ENCODE measurements at places on chromosomes 7 and 10. TPM values are rescaled to one million over a fixed set of nuclear protein-coding genes. Genes with fewer than 3 reads are reported as not detected.

ADAM12 gene
- total RNA-seq: 8.6 TPM

JCAD gene
- 46.9 TPM for total RNA-seq

ZNF92 gene
- total RNA-seq: 6.1 TPM

WDR11 gene
- 39.1 TPM for total RNA-seq

HOXA7 gene
- total RNA-seq: 7.1 TPM

VAX1 gene
- total RNA-seq: not detected

CLEC2L gene
- total RNA-seq: not detected

P4HA1 gene
- 201 TPM for total RNA-seq

GTF2IRD2 gene
- total RNA-seq: 6.9 TPM

LRRN3 gene
- 34.0 TPM for total RNA-seq

ZNF804B gene
- not detected for total RNA-seq

GRID2IP gene
- not detected for total RNA-seq

CCDC136 gene
- total RNA-seq: 8.2 TPM

CXCL12 gene
- 133 TPM for total RNA-seq

NUDT13 gene
- total RNA-seq: 1.7 TPM

UNC5B gene
- total RNA-seq: 5.4 TPM

EGR2 gene
- 0.31 TPM for total RNA-seq

CALML3 gene
- not detected for total RNA-seq

PTF1A gene
- total RNA-seq: not detected

CALD1 gene
- 1,120 TPM for total RNA-seq

ITGA8 gene
- total RNA-seq: not detected

CPEB3 gene
- 1.1 TPM for total RNA-seq

RHOBTB1 gene
- total RNA-seq: 10.0 TPM

FOXI2 gene
- not detected for total RNA-seq

FAM25A gene
- total RNA-seq: not detected

RBM33 gene
- total RNA-seq: 35.0 TPM

DGKI gene
- 1.9 TPM for total RNA-seq

MSMB gene
- total RNA-seq: not detected

KIAA1217 gene
- total RNA-seq: 2.1 TPM

PPP1R3A gene
- not detected for total RNA-seq

GDF2 gene
- total RNA-seq: not detected

Measured in HFFc6 (cell line).